Left ventricle myocardium inferior (tissue), 1 donor: ENCODE measurements at places on chromosomes 11 and 22.

GRCh38 chr11:121304759-121305158, 12.2 kb downstream of the SC5D start:
- DNase-seq, result no peak

- DNase-seq, result no peak
Observed at GRCh38 chr22:49012712-49013395, 814.8 kb downstream of the BRD1 start.

DNA sequence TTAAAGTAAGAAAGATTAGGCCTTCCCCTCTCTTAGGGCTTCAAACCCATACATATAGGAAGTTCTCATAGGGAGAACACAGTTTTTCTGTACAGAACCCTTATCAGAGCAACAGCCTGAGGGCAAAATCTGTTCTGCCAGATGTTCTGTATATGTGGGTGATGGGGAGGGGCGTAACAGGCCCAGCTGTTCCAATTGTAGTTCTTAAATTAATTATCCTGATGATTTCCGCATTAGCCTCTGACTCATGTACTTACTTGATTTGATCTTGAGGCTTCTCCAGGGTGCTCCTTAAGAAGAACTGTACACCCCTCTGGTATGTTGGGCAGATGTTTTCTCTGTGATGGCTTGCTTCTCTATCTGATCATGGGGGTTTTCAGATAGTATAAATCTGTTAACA, 123.1 kb upstream of the C11orf87 start:
- DNase-seq, result no peak

GRCh38 chr11:126154691-126155090, 56.8 kb downstream of the RPUSD4 start:
- no peak for DNase-seq

- peak; percentile 86 for DNase-seq
Observed at GRCh38 chr22:32528984-32529982, 54.7 kb downstream of the FBXO7 start.

GRCh38 chr22:45708145-45708544, 36.5 kb downstream of the ATXN10 start:
- no peak for DNase-seq

DNA sequence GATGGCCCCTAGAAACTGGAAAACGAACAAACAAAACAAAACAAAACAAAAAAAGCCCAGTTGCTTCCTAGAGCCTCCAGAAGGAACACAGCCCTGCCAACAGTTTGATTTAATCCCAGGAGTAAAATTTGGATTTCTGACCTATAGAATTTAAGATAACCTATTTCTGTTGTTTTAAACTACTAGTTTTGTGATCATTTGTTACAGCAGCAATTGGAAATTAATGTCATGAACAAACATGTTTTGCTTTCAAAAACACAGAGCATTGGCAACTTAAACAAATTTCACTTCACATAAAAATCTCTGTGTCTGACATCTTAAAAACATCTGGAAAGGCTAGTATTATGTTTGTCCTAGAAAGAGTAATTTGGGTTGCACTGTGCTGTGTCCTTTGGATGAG, 437.3 kb downstream of the METTL15 start:
- DNase-seq, result no peak

- no peak for DNase-seq
Observed at GRCh38 chr11:77109236-77110019, 6.8 kb downstream of the OMP start.

- no peak for DNase-seq
Observed at GRCh38 chr11:36019722-36020121, 75.9 kb downstream of the LDLRAD3 start.

DNA sequence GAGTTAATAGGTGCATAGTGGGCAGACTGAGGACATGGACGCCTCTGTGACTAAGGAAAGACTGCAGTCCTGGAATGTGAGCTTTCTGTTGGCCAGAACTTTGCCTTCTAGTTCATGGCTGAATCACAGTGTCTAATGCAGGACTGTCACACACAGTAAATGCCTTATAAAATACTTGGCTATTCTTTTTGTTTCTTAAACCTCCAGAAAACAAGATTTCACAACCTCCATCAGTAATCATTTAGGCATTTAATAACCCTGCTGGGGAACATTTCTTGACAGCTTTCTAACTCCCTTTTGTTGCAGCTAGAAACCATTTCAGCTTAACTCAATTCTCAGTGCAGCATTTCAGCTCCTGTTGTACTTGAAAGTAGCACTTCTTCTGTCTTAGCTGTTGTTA, 335.8 kb upstream of the DDI1 start:
- no peak for DNase-seq

GRCh38 chr11:59614277-59615119, 1.1 kb downstream of the OSBP start:
- DNase-seq, result no peak

DNA sequence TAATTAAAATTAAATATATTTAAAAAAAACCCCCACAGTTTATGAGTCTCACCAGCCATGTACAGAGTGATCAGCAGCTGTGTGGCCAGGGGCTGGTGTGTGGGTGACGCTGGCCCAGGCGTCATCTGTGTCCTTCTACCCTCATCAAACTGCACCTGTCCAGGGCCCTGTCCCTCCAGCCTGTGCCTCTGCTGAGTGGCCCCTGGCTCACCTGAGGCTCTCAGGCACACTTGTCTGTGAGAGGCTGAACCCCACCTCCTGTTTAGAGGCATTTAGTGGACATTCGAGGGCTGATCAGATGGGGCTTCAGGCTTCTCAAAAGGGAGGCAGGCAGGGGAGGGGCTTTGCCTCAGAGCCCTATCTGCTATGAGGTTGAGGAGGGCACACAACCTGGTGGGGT, 29.9 kb upstream of the SMIM38 start:
- DNase-seq, result no peak

DNA sequence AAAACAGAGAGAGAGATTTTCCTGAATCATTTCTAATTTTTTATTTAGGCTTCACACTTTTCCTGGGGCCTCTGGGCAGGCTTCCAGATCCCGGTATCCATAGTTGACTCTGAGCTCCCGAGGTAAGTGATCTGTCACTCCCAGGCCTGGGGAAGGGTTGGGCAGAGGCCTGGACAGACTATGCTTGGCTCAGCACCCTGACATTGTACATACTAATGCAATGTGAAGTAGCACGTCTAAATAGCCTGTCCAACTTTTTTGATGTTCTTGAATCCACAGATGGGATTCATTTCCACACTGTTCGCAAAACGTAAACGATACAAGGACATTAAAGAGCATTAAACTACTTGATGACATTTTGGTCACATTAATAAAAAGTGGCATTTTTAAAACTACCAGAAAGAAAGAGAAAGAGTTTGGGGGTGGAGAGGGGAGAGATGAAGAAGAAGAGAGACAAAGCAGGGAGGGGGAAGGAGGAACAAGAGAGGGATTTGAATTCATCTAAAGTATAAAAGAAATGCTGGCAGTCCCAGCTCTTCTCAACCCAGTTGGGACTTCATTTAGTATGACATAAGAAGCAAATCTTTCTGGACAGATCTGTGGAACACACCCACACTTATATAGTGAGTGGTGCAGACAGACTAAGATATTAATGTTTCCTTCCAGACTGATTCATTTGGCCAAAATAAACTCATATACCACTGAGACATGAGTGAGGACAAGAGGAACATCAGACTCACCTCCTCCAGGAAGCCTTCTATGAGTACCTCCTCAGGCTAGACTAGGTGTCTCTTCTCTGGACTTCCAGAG, 514.2 kb downstream of the SOX6 start:
- DNase-seq, result peak; percentile 21

DNA sequence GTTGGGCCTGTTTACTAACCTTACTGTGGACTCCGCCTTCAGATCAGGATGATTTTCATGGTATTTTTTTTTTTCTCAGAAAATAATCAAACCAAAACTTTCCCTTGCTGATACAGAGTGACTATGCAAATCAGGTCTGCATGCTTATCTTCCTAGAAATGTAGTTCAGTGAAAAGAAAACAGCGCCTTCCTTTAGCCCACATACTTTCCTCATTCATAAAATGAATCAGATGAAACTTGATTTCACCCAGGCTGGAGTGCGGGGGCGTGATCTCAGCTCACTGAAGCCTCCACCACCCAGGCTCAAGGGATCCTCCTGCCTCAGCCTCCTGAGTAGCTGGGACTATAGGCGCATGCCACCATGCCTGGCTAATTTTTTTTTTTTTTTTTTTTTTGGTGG, 26.0 kb downstream of the ZNRF3 start:
- DNase-seq, result no peak

- DNase-seq, result no peak
Observed at GRCh38 chr11:77208535-77208934, 80.5 kb downstream of the MYO7A start.

GRCh38 chr11:64581057-64581523, 9.9 kb upstream of the SLC22A12 start:
- no peak for DNase-seq

GRCh38 chr11:63869171-63869591, 30.3 kb downstream of the MARK2 start:
- DNase-seq, result no peak

- no peak for DNase-seq
Observed at GRCh38 chr11:66789097-66789890, 53.9 kb upstream of the RCE1 start.

DNA sequence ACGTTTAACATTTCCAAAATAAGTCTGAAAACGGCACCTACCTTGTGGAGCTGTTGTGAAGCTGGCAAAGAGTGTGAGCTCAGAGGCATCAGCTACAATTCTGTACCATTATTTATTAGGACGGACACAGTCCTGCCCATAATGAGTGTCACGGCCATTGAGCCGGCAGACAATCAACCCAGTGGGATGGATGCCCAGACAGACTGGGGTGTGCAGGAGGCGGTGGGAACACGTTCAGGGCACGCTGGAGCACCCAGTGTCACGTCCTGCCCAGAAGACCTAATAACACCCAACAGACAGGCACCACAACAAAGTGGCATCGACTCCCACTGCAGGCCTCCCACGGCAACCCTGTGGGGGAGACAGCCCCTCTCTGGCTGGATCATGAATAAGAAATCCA, 34.5 kb downstream of the TPST2 start:
- peak; percentile 57 for DNase-seq

- no peak for DNase-seq
Observed at GRCh38 chr22:44385781-44386180, 73.0 kb upstream of the SHISAL1 start.

DNA sequence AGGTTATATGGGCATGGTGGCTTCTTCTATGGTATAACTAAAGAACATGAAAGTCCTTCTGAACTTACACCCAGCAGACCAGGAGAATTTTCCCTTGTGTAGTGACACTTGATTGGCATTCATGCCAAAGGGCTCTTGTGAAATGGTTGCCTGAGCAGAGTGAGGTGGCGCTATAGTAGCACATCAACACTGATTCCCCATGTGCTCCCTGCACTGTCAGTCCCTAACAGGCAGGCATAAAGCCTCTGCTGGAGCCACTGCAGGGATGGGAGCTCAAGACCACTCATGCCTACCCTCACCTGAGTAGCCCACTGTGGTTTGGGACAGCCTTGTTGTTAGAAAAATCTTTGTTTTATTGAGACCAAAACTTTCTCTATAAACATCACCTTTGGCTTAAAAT, 92.6 kb upstream of the LIN7C start:
- no peak for DNase-seq

- no peak for DNase-seq
Observed at GRCh38 chr22:43154887-43155536, 3.7 kb downstream of the TSPO start.

- DNase-seq, result no peak
Observed at GRCh38 chr22:23401910-23402274, 178.2 kb downstream of the IGLL1 start.

DNA sequence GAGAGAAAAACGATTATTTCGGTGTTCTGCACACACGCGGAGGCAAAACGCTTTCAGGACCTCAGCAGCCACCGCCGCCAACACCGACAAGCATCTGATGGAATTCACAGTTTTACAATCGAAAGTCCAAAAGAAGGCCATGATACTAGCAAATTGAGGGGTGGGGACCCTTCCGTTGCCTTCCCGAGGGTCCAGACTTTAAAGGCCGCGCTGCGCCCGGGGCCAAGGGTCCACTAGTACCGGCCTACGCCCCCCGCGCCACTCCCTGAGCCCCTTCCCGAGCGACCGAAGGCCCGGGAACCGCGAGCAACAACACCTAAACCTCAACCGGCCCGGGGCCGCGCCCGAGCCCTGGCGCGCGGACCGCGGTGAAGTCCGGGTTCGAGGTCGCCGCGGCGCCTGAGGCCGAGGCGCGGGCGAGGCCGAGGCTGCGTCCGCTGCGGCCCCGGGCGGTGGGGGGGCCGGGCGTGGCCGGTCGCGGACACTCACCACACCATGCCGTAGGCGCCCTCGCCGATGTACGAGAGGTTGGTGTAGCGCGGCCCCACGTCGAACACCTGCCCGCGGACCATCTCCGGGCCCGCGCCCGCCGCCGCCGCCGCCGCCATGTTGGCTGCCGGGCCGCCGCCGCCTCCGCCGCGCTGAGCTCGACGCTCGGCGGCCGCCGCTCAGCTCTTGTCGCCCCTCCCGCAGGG, 465 bp downstream of the MAPK1 start:
- DNase-seq, result peak; percentile 26

- no peak for DNase-seq
Observed at GRCh38 chr11:3809624-3809928, 1.2 kb downstream of the PGAP2 start.

DNA sequence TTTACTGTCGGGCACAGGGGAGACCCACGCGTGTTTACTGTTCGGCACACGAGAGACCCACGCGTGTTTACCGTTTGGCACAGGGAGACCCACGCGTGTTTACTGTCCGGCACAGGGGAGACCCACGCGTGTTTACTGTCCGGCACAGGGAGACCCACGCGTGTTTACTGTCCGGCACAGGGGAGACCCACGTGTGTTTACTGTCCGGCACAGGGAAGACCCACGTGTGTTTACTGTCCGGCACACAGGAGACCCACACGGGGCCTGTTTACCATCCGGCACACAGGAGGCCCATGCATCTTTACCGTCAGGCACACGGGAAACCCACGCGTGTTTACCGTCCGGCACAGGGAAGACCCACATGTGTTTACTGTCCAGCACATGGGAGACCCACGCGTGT, 525.1 kb downstream of the BRD1 start:
- no peak for DNase-seq

- peak; percentile 87 for DNase-seq
Observed at GRCh38 chr11:69670158-69670845, 4.9 kb downstream of the LTO1 start.

GRCh38 chr11:78922859-78923625, 348.4 kb upstream of the NARS2 start:
- DNase-seq, result no peak

DNA sequence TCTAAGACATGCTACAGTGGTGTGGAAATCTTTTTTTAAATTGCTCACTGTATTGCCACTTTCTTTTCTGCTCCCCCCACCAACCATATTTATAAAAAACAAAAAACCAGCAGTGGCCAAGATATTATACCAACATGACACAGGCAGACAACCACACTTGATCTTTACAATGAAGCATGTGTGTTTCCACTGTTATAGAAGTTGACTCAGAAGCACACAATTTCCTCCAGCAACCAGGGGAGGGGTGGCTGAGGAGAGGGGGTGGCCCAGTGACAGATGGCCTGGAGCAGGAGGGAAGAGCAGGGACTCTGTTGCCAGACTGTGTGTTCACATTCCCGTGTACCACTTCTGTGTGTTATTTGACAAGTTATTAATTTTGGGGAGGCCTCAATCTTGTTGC, 14.8 kb downstream of the CD59 start:
- no peak for DNase-seq
